ENCODE measurements at places on chromosomes 11 and 22.

GRCh38 chr22:41976961-41977566, 7.8 kb downstream of the SEPTIN3 start:
- no peak for DNase-seq

- DNase-seq = no peak
Measured at GRCh38 chr22:31909977-31910376, 34.4 kb upstream of the YWHAH start.

DNA sequence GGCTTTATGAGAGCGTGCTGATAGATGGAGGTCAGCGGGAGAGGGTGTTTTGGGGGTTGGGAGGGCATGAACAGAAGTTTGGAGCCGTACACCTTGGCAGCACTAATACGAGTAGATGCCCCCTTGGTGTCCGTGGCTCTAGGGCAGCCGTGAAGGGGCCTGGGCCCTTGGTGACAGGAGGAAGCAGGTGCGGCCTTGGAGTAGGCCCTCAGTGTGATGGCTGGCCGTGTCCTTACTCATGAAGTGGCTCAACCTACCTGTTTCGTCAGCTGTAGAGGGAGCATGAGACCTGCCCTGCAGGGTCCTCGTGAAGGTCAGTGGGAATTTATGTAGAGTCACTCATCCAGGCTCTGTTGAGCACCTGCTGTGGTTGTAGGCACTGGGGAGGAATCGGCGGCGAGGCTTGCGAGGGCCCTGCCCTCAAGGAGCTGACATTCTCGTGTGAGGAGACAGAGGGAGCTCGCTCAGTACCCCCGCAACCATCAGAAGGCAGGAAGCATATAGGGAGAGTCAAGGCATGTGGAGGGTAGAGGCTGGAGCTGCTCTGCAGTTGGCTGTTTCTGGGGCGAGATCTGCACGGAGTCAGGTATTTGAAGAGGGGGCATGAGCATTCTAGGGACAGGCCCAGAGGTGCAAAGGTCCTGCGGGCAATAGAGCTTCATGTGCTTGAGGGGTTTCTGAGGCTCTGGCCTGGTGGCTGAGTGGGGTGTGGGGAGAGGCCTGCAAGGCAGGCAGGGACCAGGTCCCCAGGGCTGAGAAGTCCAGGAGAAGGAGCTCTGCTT, 39.6 kb downstream of the TBC1D22A start:
- no peak for DNase-seq

- no peak for DNase-seq
Measured at GRCh38 chr11:126890561-126890960, 110.0 kb downstream of the KIRREL3 start.

DNA sequence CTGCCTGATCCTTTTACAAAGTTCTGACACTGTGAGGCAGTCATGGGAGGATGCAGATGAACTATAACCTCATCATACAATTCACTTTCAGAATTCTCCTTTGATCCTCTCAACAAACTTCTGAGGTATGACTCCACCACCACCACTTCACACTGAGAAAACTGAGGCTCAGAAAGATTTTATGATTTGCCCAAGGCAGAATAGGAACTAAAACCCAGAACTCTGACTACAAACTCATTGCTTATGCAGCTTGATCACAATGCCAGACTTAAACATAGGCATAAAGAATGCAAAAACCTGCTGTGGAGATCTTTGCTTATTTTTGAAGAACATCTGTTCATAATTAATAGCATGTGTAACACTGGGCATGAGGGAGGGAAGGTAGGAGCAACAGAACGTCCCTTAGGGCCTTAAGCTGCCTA, 20.4 kb downstream of the FAM168A start:
- DNase-seq = no peak

DNA sequence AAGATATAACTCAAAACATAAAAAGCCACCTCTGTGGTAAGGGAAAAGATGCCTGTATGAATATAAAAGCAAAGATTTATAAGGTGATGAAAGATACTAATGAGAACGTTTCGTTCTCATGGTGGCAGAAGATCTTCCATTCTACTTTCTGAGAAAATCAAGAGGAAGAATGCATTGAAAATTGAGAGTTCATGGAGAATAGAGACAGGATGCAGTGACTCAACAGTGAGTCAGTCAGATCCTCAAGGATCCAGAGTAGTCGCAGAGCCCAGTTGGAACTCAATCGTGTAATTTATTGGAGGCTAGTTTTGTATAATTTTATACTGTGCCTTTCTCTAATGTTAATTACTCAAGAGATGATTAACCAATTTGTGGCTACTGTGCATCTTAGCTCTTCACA, 73.3 kb downstream of the ENTHD1 start:
- no peak for DNase-seq

DNA sequence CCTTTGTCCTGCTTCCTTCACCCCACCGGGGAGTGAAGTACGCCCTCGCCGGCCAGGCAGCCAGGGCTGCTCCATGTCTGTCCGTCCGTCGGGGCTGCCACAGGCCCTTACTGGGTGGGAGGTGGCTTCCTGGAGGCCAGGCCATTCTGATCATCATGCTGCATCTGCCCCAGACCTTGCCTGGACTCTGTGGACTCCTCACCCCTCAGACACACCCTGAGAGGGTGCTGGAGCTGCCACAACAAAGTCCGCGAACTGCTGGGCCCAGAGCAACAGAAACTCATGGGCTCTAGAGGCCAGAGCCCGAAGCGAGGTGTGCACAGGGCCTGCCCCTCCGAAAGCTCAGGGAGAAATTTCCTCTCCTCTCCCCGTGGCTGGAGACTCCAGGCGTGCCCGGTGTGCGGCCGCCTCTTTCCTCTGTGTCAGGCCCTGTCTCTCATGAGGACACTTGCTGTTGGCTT, 124.2 kb downstream of the KCNQ1OT1 start:
- no peak for DNase-seq

GRCh38 chr11:47351156-47352126, 1.1 kb downstream of the MYBPC3 start:
- no peak for DNase-seq

GRCh38 chr11:14539982-14540421, 19.8 kb upstream of the PSMA1 start:
- no peak for DNase-seq

DNA sequence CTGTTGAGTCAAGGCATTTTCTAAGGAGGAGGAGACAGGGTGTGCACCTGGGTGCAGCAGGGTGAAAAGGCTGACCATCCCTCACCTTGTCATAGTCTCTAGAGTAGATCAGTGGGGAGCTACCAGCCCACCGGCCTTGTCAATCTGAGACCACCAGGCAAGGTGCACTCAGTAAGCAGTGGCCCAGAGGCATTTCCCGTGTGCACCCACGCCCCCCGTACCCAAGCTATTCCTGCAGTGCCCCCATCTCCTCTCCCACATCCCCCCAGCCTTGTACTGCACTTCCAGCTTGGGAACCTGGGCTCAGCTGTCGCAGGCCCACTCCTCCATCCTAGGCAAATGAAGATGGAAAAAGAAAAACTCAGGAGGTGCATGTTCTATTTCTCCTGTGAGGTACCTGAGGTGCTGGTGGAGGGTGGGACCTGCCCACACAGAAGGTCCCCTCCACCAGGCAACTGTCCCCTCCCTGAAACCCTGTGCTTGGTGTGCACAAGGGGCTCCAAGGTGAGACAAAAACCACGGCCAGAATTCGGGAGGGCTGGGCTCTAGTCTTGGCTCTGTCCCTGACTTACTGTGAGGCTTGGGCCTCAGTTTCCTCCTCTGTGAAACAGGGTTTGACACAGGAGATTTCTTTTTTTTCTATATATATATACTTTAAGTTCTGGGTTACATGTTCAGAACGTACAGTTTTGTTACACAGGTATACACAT, 8.4 kb downstream of the P2RY2 start:
- DNase-seq = no peak

GRCh38 chr22:31138126-31138525, 2.2 kb downstream of the PLA2G3 start:
- no peak for DNase-seq

GRCh38 chr11:17790453-17790852, 55.9 kb downstream of the KCNC1 start:
- no peak for DNase-seq

DNA sequence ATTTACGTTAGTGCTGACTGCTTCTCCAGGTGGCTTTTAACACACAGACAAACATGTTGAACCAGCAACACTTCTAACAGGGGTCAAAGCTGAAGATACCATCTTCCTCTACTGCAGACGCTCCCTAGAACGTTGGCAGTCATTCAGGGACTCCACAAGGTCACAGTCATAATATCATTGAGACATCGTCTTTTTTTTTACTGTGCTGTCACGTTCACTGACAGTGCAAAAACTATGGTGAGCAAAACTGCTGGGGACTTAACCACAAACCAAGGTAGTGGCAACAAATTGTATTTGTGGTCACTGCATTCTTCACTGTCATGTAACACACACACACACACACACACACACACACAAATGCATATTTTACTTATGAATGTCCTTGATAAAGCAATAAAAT, 244.9 kb downstream of the CASP12 start:
- no peak for DNase-seq

GRCh38 chr11:79039122-79039521, 401.7 kb downstream of the TENM4 start:
- DNase-seq = no peak

DNA sequence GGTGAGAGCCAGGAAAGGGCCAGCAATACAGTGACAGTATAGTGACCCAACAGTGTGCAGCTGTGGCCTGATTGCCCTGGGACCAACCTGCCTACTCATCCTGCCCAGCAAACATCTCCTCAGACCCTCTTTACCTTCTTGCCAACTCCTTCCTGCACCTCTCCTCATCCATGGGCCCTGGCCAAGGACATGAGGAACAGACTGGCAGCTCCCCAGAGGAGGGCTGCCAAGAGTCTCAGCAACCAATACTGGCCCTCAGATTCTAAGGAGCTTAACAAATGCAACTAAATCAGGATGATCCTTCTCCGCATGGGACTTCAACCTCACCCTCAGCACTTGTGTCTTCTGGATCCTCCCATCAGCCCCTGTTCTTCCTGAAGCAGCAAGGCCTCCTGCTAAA, 77.0 kb downstream of the RPL27A start:
- no peak for DNase-seq

GRCh38 chr11:44548032-44548695, 17.3 kb upstream of the CD82 start:
- DNase-seq = no peak

GRCh38 chr11:112129656-112130055, 34.2 kb downstream of the IL18 start:
- DNase-seq = no peak

DNA sequence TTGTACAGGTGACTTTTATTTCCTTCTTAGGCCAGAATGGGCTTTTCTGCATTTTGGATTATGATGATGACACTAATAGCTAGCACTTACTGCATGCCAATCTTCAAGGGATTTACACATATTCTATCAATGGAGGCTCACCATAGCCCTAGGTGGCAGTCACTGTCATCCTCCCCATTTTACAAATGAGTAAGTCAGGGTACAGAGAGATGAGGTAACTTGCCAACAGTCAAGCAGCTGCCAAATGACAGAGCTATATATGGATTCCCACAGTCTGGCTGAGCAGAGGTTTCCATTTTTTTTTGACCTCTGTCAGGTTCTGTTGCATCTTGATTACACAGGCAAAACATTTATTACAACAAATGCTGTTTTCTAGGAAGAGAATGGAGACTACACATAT, 23.8 kb upstream of the C11orf96 start:
- DNase-seq = no peak

DNA sequence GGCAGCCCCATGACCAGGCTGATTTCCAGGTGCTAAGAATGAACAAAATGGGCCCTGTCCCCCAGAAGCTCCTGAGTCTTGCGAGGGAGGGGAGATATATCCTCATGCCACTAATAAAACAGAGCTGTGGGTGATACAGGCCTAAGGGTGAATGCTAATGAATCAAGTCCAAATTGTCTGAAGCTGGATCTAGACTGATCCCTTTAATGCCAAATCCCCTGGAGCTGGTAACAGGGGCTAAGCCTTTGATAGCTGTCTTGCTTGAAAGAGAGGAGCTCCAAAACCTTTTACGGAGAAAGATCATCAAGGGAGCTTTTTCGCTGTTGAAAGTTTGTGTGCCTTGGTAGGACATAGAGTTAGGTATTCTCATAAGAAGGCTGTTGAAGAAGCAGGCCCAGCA, 79.7 kb downstream of the PPFIBP2 start:
- DNase-seq = no peak

- DNase-seq = peak; percentile 53
Measured at GRCh38 chr11:68282141-68282860, 10.5 kb upstream of the C11orf24 start.

DNA sequence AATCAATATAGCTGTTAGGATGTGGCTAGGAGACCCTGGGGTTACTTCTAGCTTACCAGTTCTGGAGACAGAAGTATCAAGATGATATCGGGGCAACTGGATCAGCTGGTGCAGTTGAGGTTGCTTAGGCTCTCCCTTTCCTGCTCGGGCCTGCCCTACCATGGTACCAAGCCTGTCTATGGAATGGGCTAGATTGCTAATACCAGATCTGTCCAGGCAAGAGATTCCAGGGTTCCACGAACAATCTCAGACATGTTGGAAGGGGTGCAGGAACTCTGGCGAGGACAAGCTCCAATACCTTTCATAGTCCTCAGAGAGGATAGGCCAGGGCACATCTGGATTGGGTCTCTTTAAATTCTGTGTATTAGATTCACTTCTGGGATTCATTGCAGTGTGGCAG, 53.8 kb downstream of the ADM start:
- DNase-seq = no peak

DNA sequence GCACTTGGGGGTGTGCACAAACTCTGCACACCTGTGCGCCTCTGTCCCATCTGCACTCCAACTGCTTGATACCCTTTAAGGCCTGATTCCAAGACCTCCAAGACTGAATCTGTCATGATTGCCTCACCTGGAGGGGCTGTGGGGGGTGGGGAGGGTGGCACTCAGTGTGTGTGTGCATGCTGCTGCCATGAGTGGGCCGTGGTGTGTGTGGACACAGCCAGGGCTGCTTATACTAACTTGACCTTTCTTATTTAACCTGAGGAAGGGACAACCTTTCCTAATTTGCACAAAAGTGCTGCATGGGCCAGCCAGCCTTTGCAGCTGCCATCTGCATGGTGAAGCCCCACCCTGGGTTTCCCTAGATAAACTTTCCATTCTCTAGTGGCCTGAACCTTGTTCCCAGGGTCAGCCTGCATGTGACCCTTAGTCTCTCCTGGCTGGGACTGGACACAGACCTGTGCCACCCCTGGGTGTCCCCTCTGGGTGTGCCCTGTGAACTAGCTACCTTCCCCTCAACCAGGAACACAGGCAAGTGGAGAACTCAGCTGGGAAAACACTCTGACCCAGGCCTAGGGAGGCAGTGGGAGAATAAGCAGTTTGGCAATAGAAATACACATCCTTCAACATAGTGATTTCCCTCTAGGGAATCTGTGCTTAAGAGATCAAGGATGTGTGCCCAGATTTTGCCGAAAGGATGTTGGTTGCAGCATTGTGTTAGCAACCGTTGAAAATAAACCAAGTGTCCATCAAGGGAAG, 45.4 kb upstream of the DKK3 start:
- DNase-seq = no peak
